NCI-H69 (cell line): ENCODE measurements at places on chromosomes 13 and 19.

GRCh38 chr13:42328672-42329071, 56.7 kb downstream of the AKAP11 start:
- no peak for DNase-seq

- no peak for DNase-seq
These were observed 221.2 kb downstream of the ZNF536 start for GRCh38 chr19:30593356-30593755.

- no peak for DNase-seq
These were observed 22.3 kb downstream of the PLEKHJ1 start for GRCh38 chr19:2213799-2214198.

DNA sequence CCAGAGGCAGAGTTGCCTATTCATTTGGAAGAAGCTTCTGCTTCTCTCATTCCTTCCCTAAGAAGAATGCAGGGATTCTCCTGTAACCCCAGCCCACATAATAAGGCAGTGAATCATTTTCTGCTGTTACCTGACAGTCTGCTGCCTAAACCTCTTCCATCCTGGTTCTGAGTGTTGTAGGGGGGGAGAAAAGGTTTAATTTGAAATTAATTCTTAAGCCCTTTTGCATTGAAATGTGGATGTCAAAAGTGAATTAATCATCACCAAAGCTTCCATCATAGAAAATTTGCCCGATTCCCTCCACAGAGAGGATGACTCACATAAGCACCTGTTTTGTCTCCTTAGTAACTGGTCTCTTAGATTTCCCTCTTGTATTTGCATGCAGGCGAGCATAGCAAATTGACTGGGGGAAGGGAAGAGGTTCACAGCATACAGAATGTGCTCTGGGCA, 146.7 kb upstream of the FNDC3A start:
- peak; percentile 49 for DNase-seq

DNA sequence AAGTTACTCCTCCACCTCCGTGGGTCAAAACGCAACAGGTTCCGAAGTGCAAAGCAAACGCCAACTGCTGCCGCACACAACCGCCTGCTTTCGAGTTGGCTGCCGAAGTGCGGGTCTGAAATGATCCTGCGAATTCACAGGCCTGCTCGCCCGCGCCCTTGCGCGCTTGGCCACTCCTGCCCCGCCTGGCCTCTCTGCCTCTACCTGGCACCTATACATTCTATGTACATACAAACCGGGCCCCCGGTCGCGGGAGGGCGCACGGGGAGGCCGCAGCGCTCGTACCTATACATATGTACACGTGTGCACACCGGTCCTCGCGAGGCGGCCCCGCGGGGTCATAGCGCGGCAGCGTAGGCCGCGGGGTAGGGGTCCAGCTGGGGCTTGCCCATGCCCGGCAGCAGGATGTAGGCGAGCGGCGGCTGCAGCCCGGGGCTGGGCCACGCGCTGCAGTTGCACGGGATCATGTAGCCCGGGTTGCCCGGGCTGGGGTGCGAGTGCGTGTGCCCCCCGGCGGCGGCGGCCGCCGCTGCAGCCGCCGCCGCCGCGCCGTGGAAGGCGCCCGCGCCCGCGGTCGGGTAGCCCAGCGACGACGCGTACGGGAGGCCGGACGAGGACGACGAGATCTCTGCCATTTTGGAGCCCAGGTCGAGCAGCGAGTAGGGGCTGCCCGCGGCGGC, 1.3 kb downstream of the SOX21 start:
- DNase-seq, result peak; percentile 80

DNA sequence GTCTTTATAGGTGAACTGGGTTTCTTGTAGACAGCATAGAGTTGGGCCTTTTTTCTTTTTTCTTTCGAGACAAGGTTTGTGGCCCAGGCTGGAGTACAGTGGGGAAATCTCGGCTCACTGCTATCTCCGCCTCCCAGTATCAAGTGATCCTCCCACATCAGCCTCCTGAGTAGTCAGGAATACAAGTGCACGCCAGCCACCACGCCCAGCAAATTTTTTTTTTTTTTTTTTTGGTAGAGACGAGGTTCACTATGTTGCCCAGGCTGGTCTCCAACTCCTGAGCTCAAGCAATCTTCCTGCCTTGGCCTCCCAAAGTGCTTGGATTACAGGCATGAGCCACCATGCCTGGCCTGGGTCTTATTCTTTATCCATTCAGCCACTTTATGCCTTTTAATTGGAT, 5.1 kb upstream of the CALM3 start:
- DNase-seq, result no peak

DNA sequence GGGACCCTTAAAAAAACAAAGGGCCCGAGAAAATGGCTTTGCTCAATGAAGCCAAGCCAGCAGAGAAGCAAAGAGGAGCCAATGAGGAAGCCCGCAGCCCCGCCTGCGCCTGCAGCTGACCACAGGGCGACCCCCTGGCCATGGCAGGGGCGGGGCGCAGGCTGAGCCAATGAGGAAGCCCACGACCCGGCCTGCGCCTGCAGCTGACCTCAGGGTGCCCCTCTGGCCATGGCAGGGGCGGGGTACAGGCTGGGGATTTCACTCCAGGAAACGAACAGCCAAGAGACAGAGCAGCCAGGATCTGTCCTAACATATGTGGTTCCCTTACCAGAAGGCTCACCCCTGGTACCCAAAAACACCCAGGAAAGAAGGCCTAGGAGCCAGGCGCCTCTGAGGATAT, 101.4 kb downstream of the STK24 start:
- no peak for DNase-seq

DNA sequence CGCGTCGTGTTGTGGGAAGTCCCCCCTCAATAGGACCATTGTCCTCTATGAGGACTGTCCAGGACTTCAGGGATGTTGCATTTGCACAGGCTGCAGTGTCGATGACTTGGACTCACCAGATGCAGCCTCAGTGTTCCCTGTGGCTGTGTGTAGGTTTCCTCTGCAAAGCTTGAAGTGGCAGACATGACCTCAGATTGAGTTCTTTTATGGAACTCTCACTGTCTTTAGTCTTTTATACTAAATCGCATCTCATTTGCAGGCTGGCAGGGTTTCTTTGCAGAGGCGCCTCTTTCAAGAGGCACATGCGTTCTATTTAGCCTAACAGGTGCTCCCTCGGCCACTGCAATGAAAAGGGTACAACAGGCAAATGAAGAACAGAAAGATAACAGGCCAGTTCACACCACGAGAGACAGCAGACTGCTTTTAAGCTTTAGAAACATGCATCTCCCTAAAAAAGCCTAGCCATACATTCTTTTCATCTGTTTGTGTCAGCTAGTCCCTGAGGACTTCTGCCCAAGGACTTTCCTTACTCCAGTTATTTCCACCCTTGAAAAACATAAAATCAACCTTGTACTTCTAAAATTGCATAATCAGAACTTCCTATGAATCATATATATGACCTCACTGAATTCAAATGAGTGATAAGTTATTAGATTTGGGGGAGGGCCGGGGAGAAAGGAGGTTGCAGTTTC, 118.4 kb downstream of the RAB20 start:
- no peak for DNase-seq

DNA sequence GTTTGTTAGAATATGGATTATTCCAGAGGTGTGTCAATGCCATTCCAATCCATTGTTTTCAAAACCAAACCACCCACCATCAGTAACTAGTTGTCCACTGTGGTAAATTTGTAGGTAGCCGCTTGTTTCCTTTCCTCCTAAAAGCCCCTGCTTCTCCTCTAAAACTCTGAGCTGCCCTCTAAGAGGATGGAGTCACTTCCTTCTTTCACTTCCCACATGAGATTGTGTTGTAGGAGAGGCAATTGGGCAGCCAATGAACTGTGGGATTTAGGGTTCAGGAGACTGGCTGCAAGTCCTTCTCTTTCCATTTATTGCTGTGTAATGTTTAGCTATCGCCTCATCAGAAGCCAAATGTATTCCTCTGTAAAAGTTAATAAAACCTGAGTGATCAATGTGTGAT, 49.9 kb upstream of the RFXAP start:
- no peak for DNase-seq
